Stimulated activated CD8-positive, alpha-beta memory T cell treated with anti-CD3 and anti-CD28 coated beads, Interleukin-15, amount 100 ng/mL, for 4 hours (primary cell): ENCODE measurements at places on chromosomes 16 and 17.

- no peak for DNase-seq
These were observed 11.8 kb downstream of the LASP1 start for GRCh38 chr17:38881600-38882191.

DNA sequence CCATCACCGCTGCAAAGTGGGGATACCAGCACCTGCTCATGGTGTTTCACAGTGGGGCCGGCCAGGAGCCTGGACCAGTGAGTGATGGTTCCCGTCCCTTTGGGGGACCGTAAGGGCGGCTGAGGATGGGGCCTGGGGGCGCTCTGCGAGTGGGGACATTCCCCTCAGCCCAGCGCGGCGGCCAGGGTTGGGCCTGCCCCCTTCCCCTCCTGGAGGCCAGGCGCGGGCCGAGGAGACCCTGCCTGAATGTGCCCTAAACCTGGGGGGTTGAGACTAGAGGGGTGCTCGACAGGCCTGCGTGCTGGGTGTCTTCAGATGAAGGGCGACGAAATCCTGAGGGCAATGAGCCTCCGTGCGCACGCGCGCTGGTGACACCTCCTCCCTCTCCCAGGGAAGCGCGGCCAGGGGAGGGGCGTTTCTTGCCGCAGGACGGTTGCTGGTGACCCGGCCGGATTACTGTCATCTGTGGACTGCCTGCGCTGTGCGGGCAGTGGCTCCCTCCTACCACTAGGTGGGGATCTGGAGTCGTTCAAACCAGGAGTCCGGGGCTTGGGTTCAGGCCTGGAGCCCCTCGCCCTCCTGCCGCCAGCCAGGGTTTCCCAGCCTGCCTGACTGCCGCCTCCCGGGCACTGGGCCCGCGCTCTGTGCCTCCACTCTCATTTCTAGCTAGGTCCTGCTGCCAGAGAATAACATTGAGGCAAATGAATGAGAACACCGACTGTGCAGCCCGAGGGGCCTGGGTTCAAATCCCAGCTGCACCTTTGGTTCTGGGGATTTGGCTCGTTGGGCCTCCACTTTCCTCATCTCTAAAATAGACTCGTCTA, 17.1 kb downstream of the TBX2 start:
- no peak for DNase-seq

DNA sequence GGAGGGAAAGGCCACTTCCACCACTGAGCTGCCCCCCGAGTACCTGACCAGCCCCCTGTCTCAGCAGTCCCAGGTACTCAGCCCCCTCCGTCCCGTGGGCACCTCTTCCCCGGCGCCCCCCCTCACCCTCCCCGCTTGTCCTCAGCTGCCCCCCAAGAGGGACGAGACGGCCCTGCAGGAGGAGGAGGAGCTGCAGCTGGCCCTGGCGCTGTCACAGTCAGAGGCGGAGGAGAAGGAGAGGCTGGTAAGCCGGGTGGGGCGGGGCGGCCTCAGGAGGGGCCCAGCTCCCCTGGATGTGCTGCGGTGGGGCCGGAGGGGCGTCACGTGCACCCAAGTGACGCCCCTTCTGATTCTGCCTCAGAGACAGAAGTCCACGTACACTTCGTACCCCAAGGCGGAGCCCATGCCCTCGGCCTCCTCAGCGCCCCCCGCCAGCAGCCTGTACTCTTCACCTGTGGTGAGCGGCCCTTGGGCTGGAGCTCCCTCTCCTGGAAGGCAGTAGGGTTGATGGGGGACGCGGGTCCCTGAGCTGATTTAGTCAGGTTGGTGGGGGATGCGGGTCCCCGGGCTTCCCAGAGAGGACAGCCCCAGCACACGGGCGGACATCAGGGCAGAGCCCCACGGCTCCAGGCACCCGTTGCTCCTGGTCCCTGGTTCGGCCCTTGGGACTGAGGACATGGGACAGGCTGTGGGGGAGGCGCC, 9.5 kb upstream of the MRPL12 start:
- DNase-seq: no peak

DNA sequence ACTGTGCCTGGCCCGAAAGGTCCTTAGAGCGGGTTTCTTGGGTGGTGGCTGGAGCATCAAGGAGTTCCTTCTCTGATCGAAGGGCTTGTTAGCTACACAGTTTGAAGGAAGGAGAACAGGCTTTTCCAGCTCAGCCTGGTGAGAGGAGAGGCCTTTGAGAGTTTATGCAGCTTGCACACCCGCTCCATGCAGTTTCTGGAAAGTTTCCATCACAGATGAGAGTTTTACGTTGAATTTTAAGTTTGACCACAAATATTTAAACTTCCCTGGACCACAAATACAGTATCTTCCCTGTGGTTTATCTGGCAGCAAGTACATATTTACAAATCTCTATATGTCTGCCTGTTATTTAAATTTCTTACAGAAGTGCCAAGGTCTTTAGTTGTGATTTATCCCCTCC, 56.8 kb downstream of the HIC1 start:
- no peak for DNase-seq

GRCh38 chr17:53722407-53722806, 100.3 kb upstream of the KIF2B start:
- no peak for DNase-seq

GRCh38 chr17:82907797-82908542, 68.1 kb upstream of the ZNF750 start:
- no peak for DNase-seq

DNA sequence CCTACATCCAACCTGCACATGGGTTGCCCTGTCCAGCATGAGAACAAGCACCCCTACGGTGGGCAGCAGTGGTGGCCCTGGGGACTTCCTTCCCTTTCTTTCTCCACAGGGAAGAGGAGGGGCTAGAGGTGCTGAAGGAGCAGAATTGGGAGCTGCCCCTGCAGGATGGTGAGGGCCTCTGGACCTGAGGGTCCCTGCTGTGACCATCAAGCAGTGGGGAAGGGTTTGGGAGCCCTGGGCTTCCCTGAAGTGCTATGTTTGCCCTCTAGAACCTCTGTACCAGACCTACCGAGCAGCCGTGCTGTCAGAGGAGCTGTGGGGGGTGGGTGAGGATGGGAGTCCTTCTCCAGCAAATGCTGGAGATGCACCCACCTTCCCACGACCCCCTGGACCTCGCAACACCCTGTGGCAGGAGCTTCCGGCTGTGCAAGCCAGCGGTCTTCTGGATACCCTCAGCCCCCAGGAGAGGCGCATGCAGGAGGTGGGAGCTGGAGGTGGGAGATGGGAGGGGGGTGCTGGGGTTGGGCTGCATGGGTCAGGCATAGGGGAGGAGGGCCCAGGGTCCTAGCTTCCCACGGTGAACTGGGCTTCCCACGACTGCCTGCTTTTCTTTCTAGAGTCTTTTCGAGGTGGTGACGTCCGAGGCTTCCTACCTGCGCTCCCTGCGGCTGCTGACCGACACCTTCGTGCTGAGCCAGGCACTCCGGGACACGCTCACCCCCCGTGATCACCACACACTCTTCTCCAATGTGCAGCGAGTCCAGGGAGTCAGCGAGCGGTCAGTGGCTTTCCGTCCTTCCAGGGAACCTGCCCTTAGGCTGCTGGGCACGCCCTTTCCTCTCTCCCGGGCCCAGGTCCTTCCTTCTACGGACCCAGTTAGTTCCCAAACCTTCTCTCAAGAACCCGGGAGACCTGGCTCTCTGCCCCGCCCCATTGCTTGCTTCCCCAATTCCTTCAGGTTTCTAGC, 5.0 kb downstream of the ARHGEF15 start:
- no peak for DNase-seq

- DNase-seq: no peak
These were observed 357.4 kb downstream of the SEC14L1 start for GRCh38 chr17:77498091-77498741.

DNA sequence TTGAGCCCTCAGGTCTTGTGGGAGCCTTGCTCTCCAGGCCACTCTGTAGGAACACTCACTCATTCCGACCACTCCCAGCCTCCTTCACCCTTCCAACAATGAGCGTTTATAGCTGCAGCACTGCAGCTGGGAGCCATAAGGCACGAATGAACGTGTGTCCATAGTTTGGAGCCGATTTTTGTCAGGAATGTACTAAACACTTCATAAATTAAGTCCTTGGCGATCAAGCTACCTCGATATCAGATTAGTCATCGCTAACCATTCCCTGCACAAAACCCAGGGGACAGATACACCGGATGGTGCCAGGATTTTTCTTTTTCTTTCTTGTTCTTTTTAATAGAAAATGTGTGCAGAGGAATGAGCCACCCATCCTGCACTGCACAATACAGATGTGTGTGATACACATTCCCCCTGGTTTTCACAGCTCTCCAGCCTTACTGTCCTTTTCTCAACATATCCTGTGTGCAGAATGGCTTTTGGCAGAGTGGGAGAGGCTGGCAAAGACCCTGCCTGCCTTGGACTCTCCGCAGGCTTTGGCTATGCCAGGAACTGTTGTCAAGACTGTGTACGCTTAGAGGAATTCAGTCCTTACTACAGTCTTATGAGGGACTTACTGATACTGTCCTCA, 68.4 kb upstream of the ELAC2 start:
- no peak for DNase-seq

GRCh38 chr16:3690980-3691720, 26.2 kb downstream of the TRAP1 start:
- DNase-seq: no peak

DNA sequence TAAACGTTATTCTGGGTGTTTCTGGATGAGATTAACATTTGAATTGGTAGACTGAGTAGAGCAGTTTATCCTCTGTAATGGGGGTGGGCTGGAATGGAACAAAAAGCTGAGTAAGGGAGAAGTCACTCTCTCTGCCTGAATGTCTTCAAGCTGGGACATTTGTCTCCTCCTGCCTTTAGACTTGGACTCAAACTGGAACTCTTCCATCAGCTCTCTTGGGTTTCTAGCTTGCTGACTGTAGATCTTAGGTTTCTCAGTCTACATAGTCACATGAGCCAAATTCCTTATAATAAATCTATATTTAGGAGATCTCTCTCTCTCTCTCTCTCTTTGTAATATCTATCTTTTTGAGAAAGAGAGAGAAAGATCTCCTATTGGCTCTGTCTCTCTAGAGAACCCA, 553.3 kb upstream of the CDH11 start:
- no peak for DNase-seq

GRCh38 chr17:63698886-63699637, 863 bp downstream of the LIMD2 start:
- DNase-seq: peak; percentile 75

DNA sequence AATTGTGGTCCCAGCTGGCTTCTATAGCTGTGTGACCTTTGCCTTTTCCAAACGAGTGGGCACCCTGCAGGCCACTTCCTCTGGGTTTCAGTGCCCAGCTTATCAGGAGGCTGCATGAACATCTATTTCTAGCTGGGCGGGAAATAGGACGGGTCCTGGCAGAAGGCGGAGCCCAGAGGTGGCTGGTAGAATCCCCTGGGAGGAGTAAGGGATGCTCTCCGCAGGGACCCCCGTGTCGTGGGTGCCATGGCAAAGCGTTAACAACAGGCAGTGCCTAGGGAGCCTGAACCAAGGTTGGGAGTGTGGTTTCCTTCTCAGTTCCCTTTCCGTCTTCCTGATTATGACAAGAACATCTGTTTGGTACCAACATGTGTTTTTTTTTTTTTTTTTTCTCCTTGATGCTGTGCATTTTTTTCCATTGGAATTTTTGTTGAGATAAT, 58.2 kb downstream of the PLCG2 start:
- no peak for DNase-seq

DNA sequence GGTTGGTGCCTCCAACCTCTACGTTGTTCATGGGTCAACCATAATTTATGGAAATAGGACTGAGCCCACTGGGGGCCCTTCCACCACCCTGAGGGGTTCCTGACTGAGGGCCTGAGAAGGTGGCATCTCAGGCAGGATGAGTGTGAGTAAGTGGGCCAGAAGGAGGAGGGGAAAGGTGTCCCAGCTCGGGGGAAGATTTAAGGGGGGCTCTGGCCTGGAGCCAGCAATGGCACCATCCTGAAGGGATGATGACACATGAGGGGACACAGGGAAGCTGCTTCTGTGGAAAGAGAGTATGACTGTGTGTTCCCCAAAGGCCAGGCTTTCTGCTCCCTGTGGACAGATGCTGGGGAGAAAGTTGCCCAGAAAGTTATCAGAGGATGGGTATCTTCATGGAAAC, 18.7 kb downstream of the MYL4 start:
- no peak for DNase-seq

- DNase-seq: no peak
These were observed 93.5 kb upstream of the HSBP1 start for GRCh38 chr16:83714286-83714685.

DNA sequence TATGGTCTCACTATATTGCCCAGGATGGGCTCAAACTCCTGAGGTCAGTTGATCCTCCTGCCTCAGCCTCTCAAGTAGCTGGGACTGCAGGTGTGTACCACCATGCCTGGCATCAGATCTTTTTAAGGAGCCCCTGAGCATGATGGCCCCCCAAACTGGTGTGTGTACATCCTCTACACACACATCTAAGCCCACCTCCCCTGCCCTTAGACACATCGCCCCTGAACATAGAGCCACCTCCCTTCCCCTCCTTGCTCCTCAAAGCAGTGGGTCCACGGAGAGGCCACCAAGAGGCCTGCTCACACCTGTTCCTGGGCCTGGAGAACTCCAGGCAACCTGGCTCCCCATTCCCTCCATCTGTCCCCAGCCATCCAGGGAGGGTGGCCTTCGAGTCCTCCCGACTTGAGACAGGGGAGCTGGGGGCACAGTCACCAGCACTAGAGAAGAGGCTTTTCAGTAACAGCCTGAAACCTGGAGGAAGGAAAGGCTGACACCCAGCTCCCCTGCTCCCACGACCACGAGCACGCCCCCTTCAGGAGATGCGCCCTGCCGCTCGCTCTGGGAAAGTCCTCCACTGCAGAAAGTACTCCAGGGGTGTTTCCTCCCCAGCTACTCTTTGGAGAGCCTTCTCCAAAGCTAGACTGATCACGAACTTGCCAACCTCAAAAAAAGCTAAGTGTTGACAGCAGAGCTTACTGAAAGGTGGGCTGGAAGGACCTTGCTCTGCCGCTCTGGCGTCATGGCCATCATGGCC, 12.6 kb upstream of the PRR29 start:
- DNase-seq: no peak

- DNase-seq: no peak
These were observed 47.3 kb downstream of the TTC19 start for GRCh38 chr17:16046966-16047365.

DNA sequence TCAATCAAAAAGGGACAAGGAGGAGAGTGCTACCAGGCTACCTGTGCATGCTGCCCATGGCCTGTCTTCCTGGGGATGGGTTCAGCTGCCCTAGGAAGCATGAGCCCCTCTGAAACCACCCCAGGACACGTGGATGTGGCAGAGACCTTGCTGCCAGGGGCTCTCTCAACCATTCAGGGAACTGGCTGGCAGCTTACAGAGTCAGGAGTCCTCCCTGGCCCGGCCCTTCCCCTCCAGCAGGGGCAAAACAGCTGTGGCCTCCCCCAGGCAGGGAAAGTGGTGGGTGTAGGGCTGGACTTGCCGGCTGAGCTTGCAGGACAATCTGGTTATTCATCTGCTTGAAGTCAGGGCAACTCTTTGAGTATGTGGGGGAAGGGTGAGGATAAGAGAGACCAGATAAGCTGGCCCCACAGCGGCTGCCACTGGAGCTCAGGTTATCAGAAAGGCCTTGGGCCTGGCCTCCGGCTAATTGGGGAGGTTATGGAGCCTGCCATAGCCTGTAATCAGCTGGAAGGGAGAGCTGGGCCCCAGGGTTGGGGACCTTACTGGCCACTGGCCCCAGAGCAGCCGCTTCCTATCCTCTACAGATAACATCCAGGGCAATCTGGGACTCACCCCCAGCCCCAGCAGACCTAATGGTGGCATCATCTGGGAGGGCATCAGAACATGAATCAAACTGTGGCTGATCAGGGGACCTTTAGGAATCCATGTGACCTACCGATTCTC, 5.6 kb upstream of the TBX2 start:
- DNase-seq: no peak
